ENCODE measurements at places on chromosomes 6 and 20.

DNA sequence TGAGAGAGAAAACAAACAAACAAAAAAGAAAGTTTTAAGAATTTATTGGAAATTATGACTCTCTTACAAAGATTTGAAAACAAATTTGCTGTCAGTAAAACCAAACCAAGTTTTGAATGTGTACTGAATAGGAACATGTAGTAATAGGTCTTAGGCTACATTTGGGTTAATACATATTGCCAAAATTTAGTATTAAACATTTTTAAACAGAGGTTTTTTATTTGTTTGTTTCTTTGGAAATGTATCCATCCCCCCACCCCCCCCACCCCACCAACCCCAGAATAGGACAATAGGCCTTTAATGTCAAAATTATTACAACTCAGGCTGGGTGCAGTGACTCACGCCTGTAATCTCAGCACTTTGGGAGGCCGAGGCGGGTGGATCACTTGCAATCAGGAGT is 2.5 kb downstream of the C6orf118 start:
- DNase-seq: no peak

GRCh38 chr6:158170656-158171081 is 2.5 kb downstream of the GTF2H5 start:
- DNase-seq: no peak

- DNase-seq: peak; percentile 45
These were observed 35.0 kb downstream of the FOXF2 start for GRCh38 chr6:1424306-1424927.

DNA sequence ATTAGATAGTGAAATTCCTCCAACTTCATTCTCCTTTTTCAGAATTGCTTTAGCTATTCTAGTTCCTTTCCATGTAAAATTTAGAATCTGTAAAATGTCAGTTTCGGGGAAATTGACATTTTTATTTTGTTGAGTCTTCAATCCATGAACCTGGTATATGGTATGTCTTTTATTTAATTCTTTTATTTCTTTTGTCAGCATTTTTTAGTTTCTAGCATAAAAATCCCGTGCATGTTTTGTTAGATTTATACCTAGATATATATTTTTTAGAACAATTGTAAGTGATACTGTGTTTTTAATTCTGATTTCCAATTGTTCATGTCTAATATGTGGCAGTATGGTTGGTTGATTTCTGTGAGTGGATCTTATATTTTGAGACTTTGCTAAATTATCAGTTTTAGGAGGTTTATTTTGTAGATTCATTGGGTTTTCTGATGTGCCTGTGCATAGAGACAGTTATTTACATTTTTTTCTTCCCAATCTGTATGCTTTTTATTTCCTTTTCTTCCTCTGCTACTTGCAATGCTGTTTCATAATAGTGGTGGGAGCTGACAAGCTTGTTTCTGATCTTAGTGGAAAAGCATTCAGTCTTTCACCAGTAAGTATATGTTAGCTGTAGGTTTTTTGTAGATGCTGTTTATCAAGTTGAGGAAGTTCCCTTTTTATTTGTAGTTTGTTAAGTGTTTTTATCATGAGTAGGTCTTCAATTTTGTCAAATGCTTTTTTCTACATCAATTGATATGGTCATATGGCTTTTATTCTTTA is 13.7 kb downstream of the TAB2 start:
- no peak for DNase-seq

- DNase-seq: no peak
These were observed 118.3 kb upstream of the MTHFD1L start for GRCh38 chr6:150747155-150747554.

GRCh38 chr6:158039571-158040050 is 57.9 kb downstream of the SYNJ2 start:
- no peak for DNase-seq

GRCh38 chr6:55260181-55260580 is 67.1 kb upstream of the GFRAL start:
- DNase-seq: no peak

- DNase-seq: no peak
These were observed 21.6 kb downstream of the RALGAPA2 start for GRCh38 chr20:20690676-20691476.

GRCh38 chr6:49336514-49337131 is 126.4 kb downstream of the MMUT start:
- DNase-seq: peak; percentile 64

DNA sequence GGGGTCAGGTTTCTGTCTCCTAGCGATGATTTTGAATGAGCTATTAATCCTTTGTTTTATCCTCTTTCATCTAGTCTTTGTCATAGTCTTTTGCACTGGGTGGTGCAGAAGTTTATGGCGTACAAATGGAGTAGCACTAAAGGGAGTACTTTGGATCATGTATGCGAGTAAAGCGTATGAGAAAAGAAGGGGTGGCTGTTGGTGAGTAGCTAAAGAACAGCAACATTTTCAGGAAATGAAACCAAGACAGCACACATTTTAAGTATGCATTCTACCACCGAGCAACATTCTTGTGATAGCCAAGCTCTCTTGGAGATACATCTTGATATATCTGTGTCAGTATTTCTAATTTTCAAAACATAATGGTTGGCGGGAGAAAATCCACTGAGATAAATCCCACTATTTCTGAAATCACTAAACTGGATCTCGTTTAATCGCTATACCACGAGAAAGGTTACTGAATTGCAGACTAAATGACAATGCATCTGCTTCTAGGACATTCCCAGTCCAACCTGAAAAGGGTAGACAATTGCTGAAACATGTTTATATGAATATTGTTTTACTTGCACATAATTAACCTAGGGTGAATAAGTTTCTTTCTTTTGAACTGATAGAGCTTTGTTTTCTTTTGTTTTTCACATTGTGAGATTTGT is 196.1 kb downstream of the TRIM27 start:
- DNase-seq: peak; percentile 83

- no peak for DNase-seq
These were observed 152.2 kb upstream of the SOX4 start for GRCh38 chr6:21441386-21441785.

- no peak for DNase-seq
These were observed 157.9 kb downstream of the FOXC1 start for GRCh38 chr6:1767481-1768246.
